ENCODE measurements at places on chromosomes 13 and 19.

DNA sequence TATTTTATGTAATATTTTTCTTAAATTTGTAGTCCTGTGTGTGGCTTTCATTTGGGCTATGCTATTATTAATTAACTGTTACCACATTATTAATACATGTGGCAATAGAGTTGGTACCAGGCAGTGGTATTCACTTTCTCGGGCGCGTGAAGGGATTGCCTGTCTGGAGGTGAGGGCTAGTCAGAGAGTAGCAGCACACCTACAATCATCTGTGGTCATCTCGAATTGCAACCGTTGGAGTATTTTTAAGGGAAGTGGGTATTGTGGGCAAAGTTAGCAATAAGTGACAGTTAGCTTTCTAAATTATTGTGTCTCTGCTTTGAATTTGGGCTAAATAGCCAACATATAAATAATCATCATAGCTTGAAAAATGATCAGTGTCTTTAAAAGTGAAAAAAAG, 20.0 kb upstream of the GPR18 start:
- no peak for DNase-seq

- peak; percentile 79 for DNase-seq
These were observed 5.5 kb upstream of the SAE1 start for GRCh38 chr19:47124937-47125668.

- DNase-seq: no peak
These were observed 102.6 kb upstream of the FNDC3A start for GRCh38 chr13:48873081-48873480.

GRCh38 chr13:96746886-96747285, 247.4 kb downstream of the OXGR1 start:
- no peak for DNase-seq

- DNase-seq: peak; percentile 53
These were observed 14.9 kb downstream of the LAIR2 start for GRCh38 chr19:54517483-54517882.

DNA sequence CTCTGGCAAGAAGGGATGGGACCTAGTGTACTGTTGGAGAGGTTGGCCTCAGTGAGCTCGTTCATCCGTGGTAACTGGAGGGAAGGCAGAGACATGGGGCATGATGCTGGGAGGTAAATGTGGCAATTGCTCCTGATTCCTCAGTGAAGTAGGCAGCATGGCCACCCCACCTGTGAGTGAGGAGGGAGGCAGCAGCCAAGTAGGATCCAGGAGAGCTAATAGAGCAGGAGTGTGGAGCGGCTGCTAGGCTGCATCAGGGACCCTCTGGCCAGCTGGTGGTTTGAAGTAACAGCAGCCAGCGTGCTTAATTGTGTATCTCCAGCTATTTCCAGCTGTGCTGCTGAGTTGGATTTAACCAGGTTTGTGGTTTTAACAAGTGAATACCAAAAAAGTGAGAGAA, 24.7 kb downstream of the TM9SF2 start:
- DNase-seq: no peak

GRCh38 chr13:32098272-32098671, 66.7 kb downstream of the FRY start:
- DNase-seq: no peak

DNA sequence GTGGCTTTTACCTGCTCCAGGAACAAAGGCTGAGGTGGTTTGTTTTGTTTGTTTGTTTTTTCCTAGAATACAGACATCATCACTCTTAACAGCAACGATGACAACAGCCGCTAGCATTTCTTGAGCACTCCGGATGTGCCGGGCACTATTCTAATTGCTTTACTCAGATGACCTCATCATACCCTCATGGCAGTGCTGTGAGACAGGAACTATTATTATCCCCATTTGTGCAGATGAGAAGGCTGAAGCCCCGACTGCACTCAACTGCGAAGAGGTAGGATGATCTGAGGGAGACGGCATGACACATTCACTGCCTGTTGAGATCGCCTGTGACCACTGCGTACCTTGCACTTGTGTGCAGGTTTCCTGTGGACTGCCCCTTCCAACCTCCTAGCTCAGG, 66.5 kb downstream of the CCDC70 start:
- peak; percentile 68 for DNase-seq

- peak; percentile 64 for DNase-seq
These were observed 58.3 kb downstream of the KLF2 start for GRCh38 chr19:16382775-16383543.

GRCh38 chr19:34282611-34283519, 28.5 kb downstream of the GARRE1 start:
- DNase-seq: no peak

- no peak for DNase-seq
These were observed 41.7 kb downstream of the RUBCNL start for GRCh38 chr13:46345398-46345797.

DNA sequence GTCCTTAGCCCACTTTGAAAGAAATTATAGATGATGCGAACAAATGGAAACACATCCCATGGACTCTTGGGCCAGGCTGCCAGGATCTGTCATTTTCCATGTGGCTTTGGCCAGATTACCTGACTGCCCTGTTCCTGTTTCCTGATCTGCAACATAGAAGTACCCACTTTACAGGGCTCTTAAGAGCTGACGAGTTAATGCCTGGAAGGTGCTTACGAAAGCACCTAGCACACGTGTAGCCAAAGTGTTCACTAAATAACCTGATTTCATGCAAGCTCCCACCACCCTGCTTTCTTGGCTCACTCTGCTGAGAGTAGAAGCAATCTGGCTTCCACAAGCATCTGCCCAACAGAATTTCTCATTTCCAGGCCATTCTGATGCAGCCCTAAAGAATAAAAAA, 575.2 kb downstream of the MYO16 start:
- DNase-seq: no peak

- DNase-seq: peak; percentile 95
These were observed 447.4 kb downstream of the COG6 start for GRCh38 chr13:40102854-40103253.

- no peak for DNase-seq
These were observed 30.9 kb upstream of the ADGRE5 start for GRCh38 chr19:14350302-14350701.

DNA sequence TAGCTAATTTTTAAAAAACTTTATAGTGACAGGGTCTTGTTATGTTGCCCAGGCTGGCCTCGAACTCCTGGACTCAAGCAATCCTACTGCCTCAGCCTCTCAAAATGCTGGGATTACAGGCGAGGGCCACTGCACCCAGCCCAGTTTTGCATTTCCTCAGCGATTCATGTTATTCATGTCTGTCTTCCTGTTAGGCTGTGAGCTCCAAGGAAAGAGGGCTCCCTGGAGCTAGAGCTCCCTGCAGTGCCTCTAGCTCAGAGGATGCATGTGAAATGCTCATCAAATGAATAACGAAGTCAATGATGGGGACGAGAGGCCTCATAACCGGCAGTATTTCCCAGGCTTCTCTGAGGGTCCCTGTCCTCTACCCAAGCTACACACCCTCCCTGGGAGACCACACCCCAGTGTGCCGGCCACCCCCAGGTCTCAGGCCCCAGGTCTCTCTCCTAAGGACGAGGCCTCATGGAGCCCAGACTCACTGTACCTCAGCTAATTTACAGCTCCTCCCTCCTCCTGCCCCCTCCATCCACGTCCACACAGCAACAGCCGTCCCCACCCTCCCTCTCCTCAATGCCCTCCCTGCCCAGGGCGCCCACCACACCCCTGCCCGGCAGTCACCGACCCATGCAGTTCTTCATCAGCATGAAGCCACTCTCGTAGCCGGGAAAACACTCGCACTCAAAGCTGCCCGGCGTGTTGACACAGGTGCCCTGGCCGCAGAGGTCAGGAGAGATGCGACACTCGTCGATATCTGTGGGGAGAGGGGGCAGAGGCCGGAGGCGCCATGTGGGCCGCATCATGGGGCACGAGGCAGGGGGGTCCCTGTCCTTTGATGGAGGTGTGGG, 28.5 kb downstream of the FBN3 start:
- no peak for DNase-seq

DNA sequence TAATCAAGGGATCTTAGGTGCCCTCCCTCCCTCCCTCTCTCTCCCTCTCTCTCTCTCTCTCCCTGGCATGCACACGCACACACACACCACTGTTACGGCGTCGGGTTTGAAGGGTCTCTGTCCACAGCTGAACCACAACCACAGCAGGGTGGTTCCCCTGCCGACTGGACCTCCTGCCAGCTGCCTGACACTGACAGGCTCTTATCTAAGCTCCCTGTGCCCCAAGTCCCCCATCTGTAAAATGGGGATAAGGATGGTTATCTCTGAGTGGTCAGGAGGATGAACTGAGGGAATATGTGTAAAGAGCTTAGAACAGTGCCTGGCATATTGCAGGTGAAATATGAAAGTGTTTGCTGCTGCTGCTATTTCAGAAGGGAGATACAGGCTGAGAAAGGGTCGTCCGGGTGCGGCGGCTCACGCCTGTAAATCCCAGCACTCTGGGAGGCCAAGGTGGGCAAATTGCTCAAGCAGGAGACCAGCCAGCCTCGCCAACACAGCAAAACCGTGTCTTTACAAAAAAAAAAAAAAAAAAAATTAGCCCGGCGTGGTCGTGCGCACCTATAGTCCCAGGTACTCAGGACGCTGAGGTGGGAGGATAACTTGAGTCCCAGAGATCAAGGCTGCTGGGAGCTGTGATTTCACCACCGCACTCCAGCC, 852 bp upstream of the SHISA7 start:
- no peak for DNase-seq

DNA sequence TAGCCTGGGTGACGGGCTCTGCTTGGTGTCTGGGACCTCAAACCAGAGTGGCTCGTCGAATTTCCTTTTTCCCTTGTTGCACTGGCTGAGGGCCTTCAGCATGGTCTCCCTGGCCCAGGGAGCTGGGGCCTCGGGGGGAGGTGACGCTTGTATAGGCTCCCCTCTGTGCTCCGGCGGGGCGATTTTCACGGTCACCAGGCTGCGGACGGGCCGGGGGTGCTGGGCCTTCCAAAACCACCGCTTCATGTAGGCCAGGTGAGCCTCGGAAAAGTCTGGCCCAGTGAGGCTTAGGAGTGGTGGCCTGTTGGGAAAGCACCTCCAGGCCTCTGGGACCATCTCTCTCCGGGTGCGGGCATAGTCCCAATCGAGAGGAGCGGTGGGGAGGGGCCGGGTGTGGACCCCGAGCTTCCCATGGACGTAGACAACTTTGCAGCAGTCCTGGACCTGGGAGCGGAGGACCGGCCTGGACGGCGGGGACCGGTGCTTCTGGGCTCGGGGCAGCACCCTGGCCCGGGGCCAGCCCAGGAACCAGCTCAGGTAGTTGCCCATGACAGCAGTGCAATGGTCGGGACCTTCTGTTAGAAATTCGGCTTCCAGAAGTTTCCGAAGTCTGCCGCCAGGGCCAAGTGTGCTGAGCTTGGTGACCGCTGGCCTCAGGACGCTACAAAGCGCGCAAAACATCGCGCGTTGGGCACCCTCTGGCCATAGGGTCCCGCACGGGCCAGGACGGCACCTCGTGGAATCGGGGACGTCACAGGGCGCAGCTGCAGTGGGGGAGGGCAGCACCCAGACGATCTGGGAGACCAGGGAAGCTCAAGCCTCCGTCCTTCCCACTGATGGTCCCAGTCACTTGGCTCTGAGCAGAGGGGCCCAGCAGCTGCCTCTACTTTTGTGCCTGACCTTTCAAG, 41.6 kb upstream of the MTUS2 start:
- no peak for DNase-seq

GRCh38 chr19:3038214-3038613, 9.1 kb upstream of the TLE2 start:
- DNase-seq: no peak

- peak; percentile 90 for DNase-seq
These were observed 67.1 kb downstream of the NUFIP1 start for GRCh38 chr13:44921931-44922758.

- peak; percentile 23 for DNase-seq
These were observed 4.2 kb downstream of the SNRPA start for GRCh38 chr19:40755248-40755624.

DNA sequence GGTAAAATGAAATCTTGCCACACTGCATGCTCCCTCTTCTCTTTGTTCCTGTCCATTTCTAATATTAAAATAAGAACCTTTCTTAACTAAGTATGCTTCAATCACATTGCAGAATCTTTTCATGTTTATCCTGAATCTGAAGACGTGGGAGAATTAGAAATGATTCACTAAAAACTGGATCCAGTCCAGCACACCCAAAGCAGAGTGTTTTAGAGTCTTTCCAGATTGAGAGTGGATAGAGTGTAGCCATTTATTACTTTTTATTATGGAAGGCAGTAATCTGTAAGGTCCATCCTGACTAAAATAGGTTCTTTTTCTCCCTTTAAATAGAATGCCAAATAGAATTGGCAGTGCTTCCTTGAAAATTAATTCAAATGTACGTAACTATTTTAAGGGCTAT, 453.5 kb downstream of the TDRD3 start:
- no peak for DNase-seq

- DNase-seq: no peak
These were observed 8.9 kb downstream of the STXBP2 start for GRCh38 chr19:7645656-7646425.

DNA sequence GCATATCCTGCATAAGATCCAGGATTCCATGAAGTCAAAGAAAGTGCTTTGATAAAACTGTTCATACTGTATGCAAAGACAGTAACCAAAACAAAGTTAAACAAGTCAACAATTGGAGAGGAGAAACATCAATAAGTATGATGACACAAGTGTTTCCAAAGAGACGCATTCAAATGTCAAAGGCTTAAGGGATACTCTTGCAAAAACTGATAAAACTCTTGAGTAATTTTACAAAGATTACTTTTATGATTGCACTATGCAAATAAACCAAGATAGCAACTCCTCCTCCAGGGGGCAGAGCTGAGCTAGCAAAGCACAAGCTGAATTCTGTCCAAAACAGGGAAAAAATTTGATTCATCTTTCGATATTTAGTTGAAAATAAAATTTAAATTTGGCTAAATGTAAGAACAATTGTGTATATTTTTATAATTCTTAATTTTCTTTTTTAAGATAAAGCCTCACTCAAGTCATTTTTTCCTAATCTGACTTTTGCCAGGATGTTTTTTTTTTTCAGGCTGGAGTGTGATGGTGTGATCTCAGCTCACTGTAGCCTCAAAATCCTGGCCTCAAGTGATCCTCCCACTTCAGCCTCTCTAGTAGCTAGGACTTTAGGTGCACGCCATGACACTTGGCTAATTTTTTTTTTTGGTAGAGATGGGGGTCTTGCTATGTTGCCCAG, 84.0 kb downstream of the MZT1 start:
- DNase-seq: peak; percentile 33

DNA sequence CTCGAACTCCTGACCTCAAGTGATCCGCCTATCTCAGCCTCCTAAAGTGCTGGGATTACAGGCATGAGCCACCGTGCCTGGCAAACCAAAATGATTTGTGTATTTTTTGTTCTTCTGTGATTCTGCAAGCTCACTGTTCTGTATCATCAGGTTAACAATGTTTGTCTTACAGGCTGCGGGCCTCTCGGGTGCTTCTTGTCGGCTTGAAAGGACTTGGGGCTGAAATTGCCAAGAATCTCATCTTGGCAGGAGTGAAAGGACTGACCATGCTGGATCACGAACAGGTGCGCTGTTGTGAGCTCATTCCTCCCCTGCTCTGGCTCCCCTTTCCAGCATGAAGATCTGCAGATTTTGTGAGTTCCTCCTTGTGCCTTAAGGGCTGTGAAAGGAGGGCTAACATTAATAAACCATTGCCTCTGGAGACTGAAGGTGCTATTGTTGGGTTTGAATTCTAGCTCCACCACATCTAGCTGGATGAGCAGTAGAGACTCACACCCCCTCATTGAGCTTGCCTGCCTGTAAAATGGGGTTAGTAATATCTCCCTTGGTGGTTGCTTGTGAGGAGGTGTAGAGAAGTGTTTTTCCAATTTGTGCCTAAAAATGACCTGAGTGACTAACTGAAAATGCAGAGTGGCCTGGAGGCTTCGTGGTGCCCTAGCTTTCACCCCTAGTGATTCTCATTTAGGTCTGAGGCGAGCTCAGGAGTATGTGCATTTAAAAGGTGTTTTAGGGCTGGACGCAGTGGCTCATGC, 12.9 kb downstream of the SAE1 start:
- DNase-seq: no peak

Measured in kidney tubule cell (primary cell).